ENCODE measurements at places on chromosomes 3 and 15. TPM values are rescaled to one million over a fixed set of nuclear protein-coding genes. Genes with fewer than 3 reads are reported as not detected.

- no peaks in the 10 kb centered on the region for H3K27me3 ChIP-seq
- H3K27ac ChIP-seq, result no peak overlapping the region
- H3K4me1 ChIP-seq, result no peaks in the 10 kb centered on the region
- no peak for DNase-seq
- H3K36me3 ChIP-seq, result peaks cover 23% of the 10 kb centered on the region
Observed at GRCh38 chr3:196051282-196052076, 30.4 kb downstream of the TFRC start.

TGM4 gene
- total RNA-seq, result not detected

DNAH12 gene
- 0.85 TPM for total RNA-seq

DNA sequence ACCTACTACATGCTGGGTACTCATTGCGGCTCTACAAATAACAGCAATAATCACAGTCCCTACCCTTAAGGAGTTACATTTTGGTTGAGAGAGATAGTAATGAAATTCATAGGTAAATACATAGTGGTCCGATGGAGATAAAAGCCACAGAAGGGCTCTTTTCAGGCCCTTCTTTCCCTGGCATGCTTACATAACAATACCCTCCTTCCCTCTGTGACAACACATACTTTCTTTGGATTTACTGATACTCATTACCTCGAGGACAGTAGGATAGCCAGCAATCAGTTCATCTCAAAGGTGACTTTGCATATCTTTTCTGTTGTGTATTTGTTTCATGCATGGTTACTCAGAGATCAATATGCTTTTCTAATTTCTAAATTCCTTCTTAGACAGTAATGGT lies 54.5 kb downstream of the HSPBAP1 start:
- H3K4me3 ChIP-seq, result no peak overlapping the region
- no peak overlapping the region for H3K27ac ChIP-seq
- DNase-seq, result no peak
- peaks cover 29% of the 10 kb centered on the region for H3K36me3 ChIP-seq
- no peaks in the 10 kb centered on the region for H3K27me3 ChIP-seq

DNA sequence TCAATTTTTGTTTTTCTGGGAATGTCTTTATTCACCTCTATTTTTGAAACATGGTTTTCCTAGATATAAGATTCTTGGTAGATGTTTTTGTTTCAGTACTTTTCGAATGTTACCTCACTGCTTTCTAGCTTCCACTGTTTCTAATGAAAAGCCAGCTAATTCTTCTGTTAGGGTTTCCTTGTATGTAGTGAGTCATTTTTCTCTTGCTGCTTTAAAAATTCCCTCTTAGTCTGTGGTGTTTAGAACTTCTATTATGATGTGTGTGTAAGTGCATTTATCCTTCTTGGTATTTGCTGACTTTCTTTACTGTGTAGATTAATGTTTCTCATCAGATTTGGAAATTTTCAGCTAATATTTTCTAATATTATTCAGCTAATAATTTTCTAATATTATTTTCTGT lies 151.1 kb upstream of the OSTN start:
- no peaks in the 10 kb centered on the region for H3K27me3 ChIP-seq
- H3K27ac ChIP-seq, result no peak overlapping the region
- H3K4me3 ChIP-seq, result no peak overlapping the region
- H3K4me1 ChIP-seq, result no peaks in the 10 kb centered on the region
- H3K36me3 ChIP-seq, result no peaks in the 10 kb centered on the region
- no peak for DNase-seq

DNA sequence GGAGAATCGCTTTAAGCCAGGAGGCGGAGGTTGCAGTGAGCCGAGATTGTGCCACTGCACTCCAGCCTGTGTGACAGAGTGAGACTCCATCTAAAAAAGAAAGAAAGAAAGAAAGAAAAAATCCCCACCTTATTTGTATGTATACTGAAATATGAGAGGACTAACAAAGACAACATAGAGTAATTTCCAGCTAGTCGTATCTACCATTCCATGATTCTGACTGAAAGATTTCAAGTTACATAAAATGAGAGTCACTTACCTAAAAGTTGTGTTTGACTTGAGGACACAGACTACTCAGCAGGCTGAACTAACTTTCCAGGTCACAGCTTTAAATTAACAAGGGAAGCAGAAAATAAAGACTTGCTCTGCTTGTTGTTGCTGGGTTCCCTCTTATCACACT lies 18.8 kb upstream of the PRKCI start:
- no peak overlapping the region for H3K4me3 ChIP-seq
- H3K27me3 ChIP-seq, result no peaks in the 10 kb centered on the region
- no peaks in the 10 kb centered on the region for H3K36me3 ChIP-seq
- DNase-seq, result no peak
- H3K4me1 ChIP-seq, result no peaks in the 10 kb centered on the region

GRCh38 chr3:194380326-194380725 lies 10.8 kb upstream of the LRRC15 start:
- DNase-seq, result no peak
- no peak overlapping the region for H3K4me3 ChIP-seq
- H3K4me1 ChIP-seq, result peaks cover 40% of the 10 kb centered on the region

GRCh38 chr3:143172062-143172794 lies 52.7 kb downstream of the CHST2 start:
- no peaks in the 10 kb centered on the region for H3K36me3 ChIP-seq
- H3K27ac ChIP-seq, result no peak overlapping the region
- H3K27me3 ChIP-seq, result peaks cover 6% of the 10 kb centered on the region
- DNase-seq, result no peak
- no peaks in the 10 kb centered on the region for H3K4me1 ChIP-seq
